Stimulated activated CD4-positive, alpha-beta T cell treated with anti-CD3 and anti-CD28 coated beads, Interleukin-2, amount 100 ng/mL, for 48 hours (primary cell): ENCODE measurements at places on chromosomes 7 and 10.

DNA sequence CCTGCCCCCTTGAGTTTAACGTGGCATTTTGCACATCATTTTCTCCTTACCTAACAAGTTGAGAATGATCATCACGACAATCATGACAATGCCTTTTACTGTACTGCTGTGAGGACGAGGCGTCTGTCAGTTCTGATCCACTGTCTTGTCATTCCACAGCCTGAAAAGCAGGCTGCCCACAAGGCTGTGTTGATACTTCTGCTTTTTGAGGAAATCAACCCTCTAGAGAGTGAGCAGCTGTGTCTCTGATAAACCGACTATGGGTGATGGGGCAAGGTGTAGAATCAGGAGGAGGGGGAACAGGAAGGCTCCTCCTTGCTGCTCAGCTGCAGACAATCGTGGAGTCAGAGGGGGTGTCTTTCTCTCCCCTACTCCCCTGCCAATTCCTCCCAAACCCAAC, 30.6 kb upstream of the C10orf120 start:
- DNase-seq, result no peak

DNA sequence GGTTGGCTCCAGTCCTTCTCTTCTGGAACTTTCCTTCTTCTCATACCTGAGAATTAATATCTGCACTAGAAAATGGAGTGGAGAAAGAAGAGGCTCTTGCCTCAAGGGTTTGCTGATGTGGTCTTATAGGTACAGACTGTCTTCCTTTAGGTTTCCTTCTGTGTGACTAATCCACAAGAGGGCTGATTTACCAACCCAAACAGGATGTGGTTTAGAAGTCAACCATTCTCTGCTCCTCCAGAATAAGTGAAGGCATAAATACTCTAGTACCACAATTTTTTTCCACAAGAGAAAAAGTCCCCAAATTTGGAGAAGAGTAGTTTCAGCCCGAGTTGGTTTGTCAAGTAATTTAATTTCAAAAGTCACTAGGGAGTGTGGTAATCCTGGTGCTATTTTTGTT, 85.8 kb downstream of the NRP1 start:
- no peak for DNase-seq

DNA sequence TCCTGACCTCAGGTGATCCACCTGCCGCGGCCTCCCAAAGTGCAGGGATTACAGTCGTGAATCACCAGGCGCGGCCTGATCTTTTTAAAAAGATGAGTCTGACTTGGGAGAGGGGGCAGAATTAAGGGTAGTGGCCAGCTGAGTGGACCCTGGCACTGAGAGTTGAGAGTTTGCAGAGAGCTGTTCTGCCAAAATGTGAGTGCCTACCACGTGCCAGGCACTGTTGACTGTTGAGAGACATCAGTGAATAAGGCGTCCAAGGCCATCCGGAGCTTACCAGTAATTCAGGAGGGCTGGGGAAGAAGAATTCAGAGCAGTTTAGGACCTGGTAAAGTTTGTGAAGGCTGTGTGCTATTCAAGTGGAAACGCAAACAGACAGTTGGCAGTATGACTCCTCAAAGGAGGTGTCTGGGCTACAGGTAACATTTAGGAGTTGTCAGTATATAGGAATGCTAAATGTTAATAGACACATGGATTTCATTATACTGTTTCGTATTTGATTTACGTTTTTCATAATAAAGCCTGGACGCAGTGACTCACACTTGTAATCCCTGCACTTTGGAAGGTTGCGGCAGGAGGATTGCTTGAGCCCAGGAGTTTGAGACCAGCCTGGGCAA, 1.5 kb downstream of the NIPSNAP2 start:
- no peak for DNase-seq

GRCh38 chr10:56351909-56352630, 9.0 kb downstream of the ZWINT start:
- DNase-seq, result no peak

GRCh38 chr7:4216016-4216415, 466.1 kb upstream of the FOXK1 start:
- no peak for DNase-seq

- DNase-seq, result no peak
Measured at GRCh38 chr10:72024596-72024995, 60.4 kb downstream of the CHST3 start.

DNA sequence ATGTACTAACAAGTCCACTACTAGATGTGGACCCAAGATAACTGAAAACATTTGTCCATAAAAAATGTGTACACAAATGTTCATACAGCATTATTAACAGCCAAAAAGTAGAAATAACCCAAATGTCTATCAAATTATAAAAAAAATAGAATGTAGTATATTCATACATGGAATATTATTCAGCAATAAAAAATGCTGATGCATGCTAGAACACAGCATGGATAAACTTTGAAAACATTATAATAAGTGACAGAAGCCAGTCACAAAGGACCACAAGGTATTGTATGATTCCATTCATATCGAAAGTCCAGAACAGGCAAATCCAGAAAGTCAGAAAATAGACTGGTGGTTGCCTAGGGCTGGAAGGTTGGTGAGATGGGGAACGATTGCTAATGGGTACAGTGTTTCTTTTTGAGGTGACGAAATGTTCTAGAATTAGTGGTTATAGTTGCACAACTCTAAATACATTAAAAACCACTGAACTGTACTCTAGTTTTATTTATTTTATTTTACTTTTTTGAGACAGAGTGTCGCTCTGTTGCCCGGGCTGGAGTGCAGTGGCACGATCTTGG, 43.3 kb upstream of the ANLN start:
- no peak for DNase-seq

DNA sequence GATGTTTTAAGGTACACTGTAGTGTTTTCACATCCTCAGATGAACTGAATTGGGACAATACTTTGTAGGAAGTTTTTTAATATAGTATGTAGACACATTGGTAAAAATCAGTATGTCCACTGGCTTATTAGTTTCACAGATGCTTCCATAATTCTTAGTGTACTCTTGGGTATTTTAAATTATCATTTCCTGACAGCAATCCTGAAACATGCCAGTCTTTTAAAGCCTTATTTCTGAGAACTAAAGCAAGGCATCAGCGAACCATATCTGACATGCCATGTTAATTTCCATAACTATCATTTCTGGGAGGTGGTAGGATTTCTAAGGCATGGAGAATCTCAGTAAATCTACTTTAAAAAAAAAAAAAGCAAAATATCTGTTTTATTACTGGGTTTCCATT, 266.4 kb downstream of the ADK start:
- DNase-seq, result no peak

GRCh38 chr7:143900230-143900766, 1.7 kb downstream of the TCAF1 start:
- no peak for DNase-seq

DNA sequence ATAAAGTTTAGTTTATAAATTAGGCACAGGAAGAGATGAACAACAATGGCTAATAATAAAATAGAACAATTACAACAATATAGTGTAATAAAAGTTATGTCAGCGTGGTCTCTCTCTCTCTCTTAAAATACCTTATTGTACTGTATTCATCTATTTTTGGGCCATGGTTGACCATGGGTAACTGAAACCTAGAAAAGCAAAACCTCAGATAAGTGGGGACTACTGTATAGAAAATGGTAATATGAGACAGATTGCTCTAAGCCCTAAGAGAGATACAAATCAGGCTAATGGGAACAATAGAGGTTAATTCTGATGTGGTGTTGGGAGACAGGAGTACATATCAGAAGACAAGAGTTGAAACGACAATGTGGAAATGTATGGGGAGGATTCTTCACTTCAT, 86.2 kb downstream of the ZNF365 start:
- no peak for DNase-seq

GRCh38 chr7:151114151-151115090, 28.1 kb downstream of the AGAP3 start:
- DNase-seq, result no peak

GRCh38 chr7:151755131-151755801, 121.6 kb downstream of the PRKAG2 start:
- DNase-seq, result no peak

GRCh38 chr10:78602201-78602932, 466.4 kb upstream of the ZMIZ1 start:
- DNase-seq, result peak; percentile 16

- DNase-seq, result peak; percentile 23
Measured at GRCh38 chr10:118754229-118754555, 578 bp downstream of the CACUL1 start.

DNA sequence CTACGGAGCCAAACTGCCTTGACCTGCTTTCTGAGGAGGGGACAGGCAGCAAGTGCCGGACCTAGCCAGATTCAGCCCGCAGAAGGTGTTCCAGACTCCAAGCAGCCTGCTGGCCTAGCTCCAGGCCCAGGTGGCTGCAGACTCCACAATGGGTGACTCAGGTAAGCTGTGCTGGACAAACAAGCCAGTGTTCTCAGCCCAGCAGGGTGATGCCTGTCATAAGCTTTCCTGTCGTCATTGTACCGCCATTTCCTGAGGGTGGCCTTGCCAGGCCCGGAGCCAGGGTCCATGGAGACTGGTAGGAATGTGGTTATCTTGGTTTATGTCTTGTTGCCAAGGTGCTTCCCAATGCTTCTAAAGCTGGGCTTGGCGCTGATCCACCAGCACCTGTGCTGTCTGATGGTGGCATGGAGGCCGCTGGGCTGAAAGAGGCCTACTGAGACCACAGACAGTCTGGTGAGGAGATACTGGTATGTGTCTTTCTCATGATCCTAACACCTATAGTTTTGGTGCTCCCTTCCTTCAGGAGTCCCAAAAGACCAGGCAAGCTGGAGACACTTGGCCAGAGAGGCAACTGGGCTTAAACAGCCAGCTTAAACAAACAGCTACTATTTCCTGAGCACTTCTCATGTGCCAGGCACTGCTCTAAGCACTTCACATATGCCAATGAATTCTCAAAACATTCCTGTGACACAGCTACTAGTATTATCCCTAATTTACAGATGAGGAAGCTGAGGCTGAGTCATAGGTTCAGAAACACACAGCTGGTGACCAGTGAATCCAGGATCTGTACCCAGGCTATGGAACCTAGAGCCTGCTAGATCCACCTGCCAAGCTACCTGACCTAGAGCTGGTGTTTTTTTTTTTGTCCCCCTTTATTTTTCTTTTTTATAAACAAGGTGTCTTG, 42.0 kb downstream of the ZC3HC1 start:
- no peak for DNase-seq
